ENCODE measurements at places on chromosomes 1 and 21.

DNA sequence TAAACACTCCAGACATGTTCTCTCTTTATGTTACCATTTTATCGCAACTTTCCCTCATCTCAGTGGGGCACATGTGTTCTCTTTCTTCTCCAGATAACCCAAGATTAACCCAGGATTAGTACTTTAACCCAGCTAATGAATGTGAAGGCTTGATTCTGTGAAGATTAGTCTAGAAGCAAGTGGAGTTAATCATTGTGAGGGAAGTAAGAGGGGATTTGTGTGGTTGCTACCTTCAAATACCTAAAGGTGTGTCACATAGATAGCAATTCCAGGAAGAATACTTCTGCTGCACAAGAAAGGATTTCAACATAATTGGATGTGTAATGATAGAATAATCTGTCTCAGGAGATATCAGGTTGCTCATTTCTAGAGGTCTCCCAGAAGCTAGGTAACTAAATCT, 327.1 kb downstream of the PBX1 start:
- DNase-seq, result no peak

GRCh38 chr1:62406576-62406975, 30.3 kb upstream of the USP1 start:
- DNase-seq, result no peak

DNA sequence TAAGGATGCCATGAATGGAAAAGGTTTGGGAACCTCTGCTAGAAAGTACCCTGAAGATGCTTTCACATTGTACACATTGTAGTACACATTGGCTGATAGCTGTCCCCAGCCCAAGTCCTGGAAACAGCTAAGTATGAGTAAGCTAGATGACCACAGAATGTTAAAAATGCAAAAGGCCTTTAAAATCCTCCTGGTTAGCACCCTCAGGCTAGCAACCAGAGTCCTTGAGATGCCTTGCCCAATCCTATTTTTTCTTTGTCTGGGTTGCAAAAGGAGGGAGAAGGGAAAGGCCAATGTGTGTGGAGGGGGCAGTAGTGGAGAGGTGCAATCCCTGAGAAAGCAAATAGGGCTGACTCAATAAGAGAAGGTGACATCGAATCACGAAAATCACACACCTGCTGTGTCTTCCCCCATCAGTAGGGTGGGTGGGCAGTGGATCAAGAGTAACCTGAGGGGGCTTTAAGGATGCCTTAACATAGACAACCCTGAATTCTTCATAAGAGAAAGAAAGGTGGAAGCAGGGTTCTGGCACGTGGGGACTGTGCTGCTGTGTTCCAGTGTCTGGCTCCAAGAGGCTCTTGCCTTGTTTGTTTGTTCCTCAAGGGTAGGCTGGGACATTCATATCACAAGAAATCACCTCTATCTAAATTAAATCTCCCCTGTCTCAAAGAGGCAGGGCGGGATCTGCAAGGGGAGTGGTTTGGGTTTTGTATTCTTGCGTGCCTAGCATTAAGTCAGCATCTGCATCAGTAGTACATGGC, 266.2 kb upstream of the PLXNA2 start:
- DNase-seq, result no peak

DNA sequence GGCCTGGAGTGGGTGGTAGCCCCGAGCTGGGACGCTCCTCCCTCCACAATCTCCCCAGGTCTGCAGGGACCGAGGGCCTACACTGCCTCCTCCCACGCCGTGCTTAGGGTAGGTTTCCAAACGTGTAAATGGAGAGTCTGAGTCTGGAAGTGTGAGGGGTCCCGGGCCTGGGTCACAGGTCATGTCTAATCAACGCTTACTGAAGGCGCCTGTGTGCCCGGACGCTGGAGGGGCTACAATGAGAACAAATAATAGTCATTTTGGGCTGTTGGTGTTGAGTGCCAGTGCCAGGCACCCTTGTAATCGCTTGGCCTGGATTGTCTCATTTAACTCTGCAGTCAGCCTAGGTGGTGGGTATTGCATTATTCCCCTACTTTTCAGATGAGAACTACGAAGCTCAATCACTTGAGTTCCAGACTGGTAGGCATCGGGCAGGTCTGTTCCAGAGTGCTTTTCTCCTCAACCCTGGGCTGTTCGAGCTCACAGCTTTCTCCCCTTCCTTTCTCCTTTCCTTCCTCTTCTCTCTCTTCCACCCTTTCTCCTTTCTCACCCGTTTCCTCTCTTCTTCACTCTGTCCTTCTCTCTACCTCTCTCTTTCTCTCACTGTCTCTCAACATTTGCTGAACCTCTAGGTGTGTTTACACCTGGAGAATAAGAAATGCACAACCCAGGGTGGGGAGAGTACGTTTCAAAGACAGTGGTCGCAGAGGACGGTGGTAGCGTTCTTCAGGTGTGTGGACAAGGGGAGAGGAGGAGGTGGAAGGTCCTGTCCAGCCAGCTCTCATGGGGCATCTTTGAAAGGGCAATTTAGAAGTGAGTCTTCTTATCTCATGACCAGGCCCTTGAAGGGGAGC, 883 bp downstream of the SLC66A1 start:
- no peak for DNase-seq

- DNase-seq, result no peak
Measured at GRCh38 chr1:22275626-22276395, 132.9 kb upstream of the WNT4 start.

GRCh38 chr1:63662056-63662836, 69.0 kb downstream of the PGM1 start:
- DNase-seq, result no peak

DNA sequence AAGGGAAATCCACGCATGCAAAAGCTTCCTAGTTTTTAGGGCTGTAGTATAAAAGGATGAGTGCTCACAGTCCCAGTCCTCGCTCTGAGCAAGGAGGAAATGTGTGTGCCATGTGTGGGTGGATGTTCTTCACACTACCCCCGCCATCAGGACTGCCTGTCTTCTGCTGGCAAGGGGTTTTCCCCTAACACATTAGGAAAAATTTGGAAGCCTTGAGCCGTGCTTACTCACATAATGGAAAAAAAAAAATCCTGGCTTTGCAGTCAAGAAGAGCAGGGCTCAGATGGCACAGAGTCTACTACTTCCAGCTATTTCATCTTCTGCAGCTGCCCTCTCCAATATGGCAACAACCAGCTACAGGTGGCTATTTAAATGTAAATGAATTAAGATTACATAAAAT, 363.1 kb downstream of the PLPP3 start:
- DNase-seq, result no peak

DNA sequence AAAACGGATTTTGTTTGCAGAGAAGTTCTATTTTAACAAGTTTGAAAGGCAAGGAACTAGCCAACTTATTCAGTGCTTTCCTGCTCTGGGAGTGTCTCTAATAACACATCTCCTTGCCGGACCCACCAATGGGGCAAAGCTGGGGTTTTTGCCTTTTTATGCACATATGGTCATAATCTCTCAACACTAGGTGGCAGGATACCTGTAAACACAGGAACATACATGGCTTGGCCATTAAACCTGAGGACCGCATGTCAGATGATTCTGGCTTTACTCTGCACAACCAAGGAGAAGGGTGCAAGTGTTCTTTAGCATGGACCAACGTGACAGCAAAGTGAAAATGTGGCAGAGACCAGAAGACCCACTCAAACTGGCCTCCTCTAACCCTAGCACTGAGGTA, 4.9 kb downstream of the TMEM9 start:
- DNase-seq, result no peak

DNA sequence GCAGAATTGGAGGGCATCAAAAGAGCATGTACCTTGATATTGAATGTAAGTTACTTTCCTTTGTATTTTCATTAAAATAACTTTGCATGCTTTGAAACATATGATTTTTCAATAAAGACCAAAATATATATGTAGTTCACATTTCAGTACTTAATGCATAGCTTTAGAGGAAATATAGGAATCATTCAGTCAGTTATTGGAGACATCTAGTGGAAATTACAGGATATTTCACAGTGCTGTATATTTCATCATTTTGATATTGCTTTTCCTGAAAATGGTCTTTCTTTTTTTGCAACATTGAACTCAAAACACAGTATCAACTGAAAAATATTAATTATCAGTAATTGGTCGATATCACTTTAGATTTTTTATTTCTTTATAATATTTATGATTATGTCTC, 375.8 kb downstream of the NCAM2 start:
- no peak for DNase-seq
